ENCODE measurements at places on chromosomes 6 and 20.

DNA sequence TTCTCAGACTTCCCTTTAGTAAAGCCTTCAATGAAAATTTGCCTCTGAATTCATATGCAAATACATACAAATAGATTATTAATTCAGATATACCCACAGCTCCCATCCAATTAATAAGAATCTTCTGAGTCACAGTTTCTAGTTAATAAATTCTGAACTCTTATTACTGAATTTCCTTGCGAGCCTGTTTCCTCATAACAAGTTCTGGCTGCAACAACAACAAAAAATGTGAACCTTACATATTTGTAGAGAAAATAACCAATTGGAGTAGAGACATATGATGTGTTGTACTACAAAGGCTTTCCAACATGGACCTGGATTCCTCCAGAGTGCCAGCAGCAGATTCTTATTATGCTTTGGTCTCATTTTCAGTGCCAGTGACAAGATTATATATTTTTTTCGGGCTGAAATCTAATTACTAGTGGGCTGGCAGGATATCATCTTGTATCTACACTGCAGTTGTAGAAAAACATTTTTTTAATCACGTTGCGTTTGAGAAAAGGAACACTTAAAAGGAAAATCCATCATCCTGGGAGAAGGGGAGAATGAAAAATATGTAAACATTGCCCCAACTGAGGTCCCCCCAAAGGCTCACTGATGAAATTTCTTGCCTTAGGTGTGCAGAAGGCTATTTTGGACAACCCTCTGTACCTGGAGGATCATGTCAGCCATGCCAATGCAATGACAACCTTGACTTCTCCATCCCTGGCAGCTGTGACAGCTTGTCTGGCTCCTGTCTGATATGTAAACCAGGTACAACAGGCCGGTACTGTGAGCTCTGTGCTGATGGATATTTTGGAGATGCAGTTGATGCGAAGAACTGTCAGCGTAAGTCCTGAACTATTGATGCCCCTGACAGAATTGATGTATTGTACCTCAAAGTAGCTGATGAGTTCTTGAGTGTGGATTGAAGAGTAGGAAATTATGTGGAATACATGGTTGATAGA is 404.6 kb downstream of the LAMA2 start:
- DNase-seq, result no peak

DNA sequence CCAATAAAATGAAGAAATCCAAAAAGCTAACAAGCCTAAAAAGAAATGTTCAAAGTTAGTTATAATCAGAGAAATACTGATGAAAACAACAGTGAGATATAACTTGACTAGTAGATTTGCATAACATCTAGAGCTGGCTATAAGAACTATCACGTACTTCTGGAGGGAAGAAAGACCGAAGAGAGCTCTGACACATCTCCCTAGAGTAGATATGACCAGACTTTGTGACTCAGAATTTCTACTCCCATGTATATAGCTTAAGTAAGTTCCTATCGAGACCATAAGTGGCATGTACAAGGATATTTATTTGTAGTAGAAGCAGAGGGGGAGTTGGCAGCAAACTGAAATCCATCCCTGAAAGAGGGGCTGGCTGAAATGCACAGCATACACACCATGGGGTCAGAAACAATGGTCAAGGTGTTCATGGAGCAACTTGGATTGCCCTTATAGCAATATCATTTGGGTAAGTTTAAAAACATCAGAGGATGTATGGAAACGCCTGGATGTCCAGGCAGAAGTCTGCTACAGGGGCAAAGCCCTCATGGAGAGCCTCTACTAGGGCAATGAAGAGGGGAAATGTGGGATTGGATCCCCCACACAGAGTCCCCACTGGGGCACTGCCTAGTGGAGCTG is 25.6 kb upstream of the IL17A start:
- no peak for DNase-seq

GRCh38 chr20:36744764-36745191 is 1.1 kb downstream of the NDRG3 start:
- no peak for DNase-seq

- DNase-seq, result no peak
Observed at GRCh38 chr6:26195924-26196845, 109.0 kb downstream of the HFE start.

DNA sequence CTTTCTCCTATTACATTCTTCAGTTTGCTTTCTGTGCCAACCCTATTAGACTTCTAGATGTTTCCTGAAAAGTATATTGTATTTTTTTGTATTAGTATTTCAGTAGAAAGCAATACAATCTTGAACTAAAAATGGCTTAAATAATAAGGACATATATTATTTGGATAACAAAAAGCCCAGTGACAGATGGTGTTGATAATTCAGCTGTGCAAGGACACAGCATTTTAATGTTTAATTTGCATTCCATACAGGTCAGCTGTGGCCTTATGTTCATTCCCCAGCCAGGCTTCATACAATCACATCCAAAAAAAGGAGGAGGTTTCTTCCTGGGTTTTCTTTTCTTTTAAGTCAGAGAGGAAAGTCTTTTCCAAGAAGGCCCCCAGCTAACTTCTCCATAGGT is 236.9 kb downstream of the CD109 start:
- DNase-seq, result no peak

GRCh38 chr6:14549304-14549770 is 431.8 kb downstream of the CD83 start:
- DNase-seq, result no peak

All from NCI-H226 (cell line).